ENCODE measurements at places on chromosomes 1 and 21. TPM values are rescaled to one million over a fixed set of nuclear protein-coding genes. Genes with fewer than 3 reads are reported as not detected.

Gene MARK1
- total RNA-seq: 6.0 TPM

Gene SHISAL2A
- total RNA-seq: not detected

Gene ARHGAP30
- total RNA-seq: 0.60 TPM

Gene IQGAP3
- total RNA-seq: 2.0 TPM

Gene CNR2
- total RNA-seq: 3.4 TPM

Gene TNFSF4
- total RNA-seq: 1.4 TPM

Gene SPOCD1
- not detected for total RNA-seq

Gene FAM151A
- total RNA-seq: 9.0 TPM

Gene LELP1
- not detected for total RNA-seq

Gene DUSP12
- total RNA-seq: 26.2 TPM

Gene LEFTY1
- total RNA-seq: 320 TPM

Gene SMYD2
- 21.8 TPM for total RNA-seq

Gene UCK2
- total RNA-seq: 18.9 TPM

Gene CHODL
- not detected for total RNA-seq

Gene LCE2C
- not detected for total RNA-seq

Gene SPATA21
- not detected for total RNA-seq

Gene MYOG
- not detected for total RNA-seq

Gene LCE1D
- total RNA-seq: not detected

Gene ASCL5
- not detected for total RNA-seq

Data from transverse colon (tissue), 4 donors.